Stimulated activated CD4-positive, alpha-beta T cell treated with anti-CD3 and anti-CD28 coated beads, TNF-alpha, amount 100 ng/mL, for 24 hours (primary cell): ENCODE measurements at places on chromosomes 5 and 9.
A peak's percentile ranks its signal among the peaks of the same experiment; 100 is the strongest.

DNA sequence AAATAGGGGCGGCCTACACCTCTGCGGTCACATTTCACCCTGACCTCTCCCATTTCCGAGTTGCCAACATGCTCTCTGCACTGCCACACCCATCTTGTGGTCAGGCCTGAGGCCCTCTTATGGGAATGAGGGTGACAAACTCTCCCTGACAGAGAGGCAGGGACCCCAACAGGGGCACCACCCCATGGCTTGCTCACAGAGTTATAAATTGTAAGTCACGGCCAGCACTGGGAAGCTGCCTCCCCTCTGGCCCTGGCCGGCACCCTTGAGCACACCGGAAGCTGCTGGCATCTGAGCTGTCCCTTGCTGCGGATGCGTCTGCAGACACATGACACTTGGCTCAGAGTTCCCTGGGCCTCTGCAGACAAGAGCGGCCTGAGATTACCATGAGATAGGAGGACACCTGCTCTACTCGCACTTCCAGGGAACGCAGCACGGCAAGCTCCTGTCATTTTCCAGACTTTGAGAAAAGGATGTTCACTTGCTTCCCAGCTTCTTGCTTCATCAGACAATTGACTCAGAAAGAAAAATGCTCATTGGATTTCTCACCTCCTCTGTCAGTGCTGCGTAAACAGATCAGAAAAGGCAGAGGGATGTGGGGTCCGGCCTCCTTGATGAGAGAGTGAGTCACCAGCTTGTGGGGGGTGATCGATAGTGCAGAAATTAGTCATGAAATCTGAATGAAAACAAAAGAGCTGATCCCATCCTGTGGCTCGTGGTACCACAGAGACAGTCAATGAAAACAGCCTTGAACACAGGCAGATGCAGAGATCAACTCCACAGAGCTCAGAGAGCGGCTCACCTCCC, 269.8 kb downstream of the SYK start:
- DNase-seq: peak; percentile 50

DNA sequence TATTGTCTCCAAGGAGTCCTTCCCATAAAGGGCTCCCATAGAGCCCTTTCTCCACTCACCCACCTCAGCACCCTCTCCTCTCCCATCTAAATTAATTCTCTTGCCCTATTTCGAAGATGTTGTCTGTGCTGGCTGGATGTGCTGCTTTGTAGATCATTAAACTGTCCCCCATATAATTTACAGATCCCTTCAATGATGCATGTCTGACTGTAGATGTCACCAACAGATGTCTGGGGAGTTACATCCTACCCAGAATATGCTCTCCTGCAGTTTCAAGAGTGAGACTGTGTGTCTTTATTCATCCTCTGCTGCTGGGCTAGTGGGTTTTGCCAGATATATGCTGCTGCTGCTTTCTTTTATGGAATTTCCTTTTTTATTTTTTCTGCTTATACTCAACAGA, 351.2 kb downstream of the MLLT3 start:
- no peak for DNase-seq

GRCh38 chr9:19102181-19102630, 498 bp downstream of the HAUS6 start:
- no peak for DNase-seq

GRCh38 chr5:9431496-9432258, 114.2 kb downstream of the SEMA5A start:
- no peak for DNase-seq

- DNase-seq: no peak
Measured at GRCh38 chr9:116516456-116516855, 170.6 kb upstream of the TRIM32 start.

DNA sequence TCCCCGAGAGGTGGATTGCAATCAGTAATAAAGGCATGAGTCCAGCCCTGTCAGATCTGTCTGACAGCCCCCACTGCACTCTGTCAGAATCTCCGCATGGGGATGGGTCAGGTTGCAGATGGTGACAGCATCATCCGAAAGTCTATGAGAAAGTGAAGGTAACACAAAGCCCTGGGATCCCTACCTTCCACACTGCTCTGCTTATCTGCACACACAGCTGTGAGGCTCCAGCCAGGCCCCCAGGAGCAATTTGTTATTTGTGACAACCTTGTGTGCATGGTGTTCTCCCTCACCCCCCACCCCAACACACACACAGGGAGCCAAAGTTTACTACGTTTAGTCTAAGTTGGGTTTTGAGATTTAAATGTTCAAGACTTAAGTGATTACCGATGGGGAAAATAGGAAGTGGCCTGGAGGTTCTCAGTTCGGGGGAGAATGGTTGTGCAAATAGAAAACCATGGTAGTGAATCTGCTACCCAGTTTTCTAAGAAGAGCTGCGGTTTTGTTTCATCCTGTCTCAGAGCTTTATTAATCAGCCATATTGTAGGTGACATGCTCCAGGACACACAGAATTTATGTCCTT, 92.7 kb downstream of the SV2C start:
- no peak for DNase-seq

- DNase-seq: no peak
Measured at GRCh38 chr5:18792145-18792544, 1157.9 kb downstream of the TAF11L14 start.

- no peak for DNase-seq
Measured at GRCh38 chr5:50687548-50687947, 21.1 kb downstream of the PARP8 start.

DNA sequence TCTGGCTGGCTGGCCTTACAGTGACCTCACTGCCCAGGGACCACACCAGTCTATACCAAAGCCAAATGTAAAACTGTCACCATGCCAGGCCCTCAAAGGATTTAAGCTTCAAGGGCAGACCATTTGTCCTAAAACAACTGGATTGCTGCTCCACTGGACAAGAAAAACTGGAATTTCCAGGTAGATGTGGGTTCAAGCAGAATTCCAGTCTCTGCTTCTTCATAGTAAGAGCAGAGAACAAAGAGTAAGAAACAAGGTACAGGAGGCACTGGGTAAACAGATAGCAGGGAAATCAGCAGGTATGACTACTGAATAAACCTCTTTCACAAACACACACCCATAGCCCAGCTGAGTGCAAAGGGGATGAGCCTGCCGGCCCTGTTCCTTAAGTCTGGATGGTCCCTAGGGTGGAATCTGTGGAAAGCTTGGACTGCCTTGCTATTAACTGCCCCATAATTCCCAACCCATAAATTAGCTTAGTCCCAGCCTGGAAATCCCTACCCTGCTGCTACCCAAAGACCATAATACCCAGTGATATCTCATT, 5.5 kb downstream of the B4GALT1 start:
- DNase-seq: no peak

DNA sequence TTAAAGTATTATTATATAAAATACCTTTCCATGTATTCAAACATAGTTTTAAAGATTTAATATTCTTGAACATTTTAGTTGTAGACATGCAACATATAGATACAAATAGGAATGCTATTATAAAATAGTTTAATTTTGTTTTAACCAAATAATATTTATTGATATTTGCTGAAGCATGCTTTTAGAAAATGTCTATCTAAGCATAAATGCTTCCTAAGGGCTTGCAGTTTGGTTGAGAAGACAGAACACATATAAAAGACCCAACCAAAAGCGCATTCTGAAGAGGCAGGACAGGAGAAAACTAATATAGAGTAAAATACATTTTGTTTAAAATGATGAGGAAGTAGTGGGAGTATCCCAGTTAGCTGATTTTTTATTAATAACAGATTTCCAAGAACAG, 181.5 kb upstream of the ISL1 start:
- no peak for DNase-seq

DNA sequence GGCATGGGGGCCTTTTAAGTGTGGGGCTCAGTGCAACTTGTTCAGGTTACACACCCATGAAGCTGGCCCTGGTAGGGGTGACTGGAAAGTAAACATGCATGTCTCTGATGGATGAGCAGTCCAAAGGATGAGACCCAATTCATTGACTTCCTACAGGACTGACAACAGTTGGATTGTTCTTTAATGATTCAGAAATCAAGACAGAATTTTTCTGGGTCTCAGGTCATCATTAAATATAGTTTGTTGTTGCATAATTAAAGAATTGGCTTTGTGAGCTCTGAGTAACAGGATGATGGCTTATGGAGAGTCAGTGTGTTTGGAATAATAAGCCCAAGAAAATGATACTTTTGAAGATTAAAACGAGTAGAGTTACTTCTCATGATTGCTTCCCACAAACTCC, 604.2 kb upstream of the CLINT1 start:
- DNase-seq: no peak

GRCh38 chr9:98823666-98824334, 16.3 kb downstream of the GALNT12 start:
- no peak for DNase-seq

DNA sequence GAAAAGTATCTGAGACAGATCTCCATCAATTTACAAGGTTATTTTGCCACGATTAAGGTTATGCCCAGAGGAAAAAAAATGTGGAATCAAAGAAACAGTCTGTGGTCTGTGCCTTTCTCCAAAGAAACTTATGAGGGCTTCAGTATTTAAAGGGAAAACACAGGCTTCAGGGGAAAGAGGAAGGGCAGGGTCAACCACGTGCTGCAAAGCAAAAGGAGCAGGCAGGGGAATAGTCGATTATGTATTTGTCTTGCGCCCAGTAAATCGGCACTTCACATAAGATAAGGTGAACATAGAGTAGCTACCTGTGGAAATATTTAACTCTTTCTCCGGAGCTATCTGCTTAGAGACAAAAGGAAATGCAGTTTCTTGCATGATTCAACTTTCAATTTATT, 343.7 kb downstream of the RAB3C start:
- DNase-seq: no peak

DNA sequence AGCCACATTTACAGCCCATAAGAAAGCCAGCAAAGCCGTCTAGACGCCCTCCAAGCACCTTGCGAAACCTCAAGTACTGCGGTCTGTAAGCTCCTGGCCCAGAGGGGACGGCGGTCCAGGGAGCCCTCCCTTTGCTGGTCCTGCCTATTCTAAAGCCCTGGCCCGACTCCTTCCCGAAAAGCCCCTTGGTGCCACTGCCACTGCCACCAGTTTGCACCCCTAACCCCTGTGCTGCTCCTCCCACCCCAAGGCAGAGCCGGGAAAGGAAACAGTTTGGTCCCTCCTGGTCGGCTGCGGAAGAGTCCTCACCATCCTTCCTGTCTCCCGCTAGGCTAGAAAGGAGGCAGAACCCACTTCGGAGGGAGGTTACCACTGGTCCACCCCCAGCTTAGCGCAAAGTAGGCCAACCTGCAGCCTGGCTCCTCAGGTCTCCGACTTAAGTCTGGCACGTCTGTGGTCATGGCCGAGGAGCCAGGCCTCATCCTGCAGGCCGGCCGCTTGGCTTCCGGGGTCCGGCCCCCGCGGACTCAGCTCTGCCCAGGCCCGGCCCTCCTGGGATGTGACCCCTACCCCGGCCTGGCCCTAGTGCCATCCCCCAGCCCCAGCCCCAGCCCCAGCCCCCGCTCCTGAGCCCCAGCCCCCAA, 916 bp downstream of the TOR1A start:
- no peak for DNase-seq

- DNase-seq: no peak
Measured at GRCh38 chr5:125798307-125798706, 624.9 kb upstream of the GRAMD2B start.

DNA sequence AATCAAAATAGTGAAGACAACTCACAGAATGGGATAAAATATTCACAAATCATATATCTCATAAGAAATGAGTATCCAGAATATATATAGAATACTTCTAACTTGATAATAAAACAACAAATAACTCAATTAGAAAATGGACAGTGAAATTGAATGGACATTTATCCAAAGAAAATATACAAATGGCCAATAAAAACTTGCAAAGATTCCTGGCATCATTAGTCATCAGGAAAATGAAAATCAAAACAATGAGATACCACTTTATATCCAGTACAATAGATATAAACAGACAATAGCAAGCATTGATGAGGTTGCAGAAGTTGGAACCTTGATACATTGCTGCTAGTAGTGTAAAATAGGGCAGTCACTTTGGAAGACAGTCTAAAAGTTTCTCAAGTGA, 12.8 kb upstream of the TLR4 start:
- DNase-seq: no peak

- DNase-seq: no peak
Measured at GRCh38 chr5:29504411-29504810, 1689.1 kb upstream of the CDH6 start.

- no peak for DNase-seq
Measured at GRCh38 chr5:93899026-93899600, 157.7 kb upstream of the POU5F2 start.

DNA sequence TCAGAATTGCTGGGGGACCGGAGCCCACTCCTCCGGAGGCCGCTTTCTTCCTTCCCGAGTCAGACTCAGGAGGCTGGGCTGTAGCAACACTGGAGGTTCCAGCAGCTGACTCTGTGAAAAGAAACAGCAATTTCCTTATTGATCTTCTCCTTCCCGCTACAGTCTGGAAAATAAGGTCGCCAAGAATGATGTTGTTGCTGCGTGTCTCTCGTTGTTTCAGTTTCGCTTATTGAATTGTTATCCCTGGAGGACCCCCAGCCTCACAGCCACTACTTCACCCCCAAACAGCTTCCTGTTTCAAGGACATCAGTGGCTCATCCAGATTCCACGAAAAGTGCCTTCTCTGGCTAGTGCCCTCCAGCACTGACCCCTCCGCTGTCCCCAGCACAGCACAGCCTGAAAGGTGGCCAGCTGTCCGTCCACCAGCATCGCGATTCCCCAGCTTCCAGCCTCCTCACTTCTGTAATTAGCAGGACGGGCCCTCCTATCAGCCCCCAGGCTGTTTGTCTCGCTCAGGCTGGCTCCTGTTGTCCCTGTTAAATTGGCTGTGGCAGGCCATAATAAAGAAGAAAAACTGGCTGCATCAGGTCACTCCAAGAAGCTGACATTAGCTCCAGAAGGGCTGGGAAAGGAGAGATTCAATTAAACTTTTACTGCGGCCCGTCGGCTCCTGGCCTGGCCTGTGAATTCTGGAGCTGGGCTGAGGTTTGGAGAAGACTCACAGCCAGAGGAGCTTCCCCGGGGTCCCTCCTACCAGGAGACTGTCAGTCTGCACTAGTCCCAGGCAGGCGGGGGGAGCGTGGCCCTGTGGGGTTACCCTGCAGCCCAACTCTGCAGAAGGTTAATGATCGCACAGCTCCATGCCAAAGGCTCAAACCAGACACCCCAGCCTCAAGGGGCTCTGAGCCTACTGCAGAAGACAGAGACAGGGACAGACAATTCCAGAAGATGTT, 40.5 kb downstream of the OLFM1 start:
- no peak for DNase-seq

DNA sequence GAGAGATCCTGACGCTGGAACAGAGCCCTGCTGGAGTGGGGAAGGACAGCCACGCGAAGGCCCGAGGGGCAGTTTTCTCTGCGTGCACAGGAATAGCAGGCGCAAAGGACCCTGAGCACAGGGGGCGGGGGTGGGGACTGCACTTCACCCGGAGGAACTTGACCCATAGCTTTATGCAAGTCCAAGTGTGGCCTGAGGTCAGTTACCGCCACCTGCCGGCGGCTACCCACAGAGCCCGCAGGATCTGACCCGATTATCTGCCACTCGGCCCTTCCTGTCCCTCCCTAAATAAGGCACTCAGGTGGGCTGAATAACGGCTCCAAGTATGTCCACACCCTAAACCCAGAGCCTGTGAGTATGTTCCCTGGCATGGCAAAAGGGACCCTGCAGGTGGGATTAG, 65.4 kb upstream of the FCN1 start:
- no peak for DNase-seq

GRCh38 chr9:124758691-124759090, 12.4 kb downstream of the NR6A1 start:
- DNase-seq: no peak

- no peak for DNase-seq
Measured at GRCh38 chr9:23542438-23542837, 283.6 kb downstream of the ELAVL2 start.

GRCh38 chr5:64826541-64826940, 57.8 kb downstream of the CWC27 start:
- no peak for DNase-seq
